ENCODE measurements at places on chromosomes 2 and 18. TPM values are rescaled to one million over a fixed set of nuclear protein-coding genes. Genes with fewer than 3 reads are reported as not detected.

The SERPINB10 gene
- not detected for total RNA-seq

DNA sequence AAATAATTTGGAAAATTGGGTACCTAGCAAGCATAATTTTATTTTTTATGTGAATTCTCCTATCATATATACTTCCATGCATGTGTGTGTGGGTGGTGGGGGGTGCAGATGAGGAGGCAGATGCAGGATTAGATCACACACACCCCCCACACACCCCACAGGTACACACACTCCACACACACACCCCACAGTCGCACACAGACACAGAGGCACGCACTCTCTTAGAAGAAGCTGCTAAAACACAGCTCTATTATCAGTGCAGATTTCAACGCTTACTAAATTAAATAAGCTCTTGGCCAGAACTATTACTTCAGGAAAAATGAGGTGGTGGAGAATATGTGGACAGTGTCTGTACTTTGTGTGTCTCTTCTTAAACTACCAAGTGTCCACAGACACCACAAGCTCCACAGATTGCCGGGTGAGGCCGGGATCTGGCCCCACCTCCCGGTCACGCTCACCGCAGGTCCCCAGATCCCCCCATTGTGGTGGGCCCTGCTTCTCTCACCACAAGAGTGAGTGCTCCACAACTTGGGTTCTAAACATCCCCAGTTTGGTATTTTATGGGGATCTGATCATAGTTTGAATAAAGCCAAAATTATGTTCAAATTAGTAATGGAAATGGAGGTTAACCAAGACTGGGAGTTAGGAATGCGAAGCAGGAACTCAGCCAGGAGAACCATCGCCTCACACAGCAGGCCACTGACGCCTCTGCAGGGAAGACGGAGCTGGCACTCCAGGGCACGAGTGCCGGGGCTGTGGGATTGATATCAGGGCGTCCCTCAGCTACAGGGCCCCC lies 102.1 kb downstream of the PXDN start:
- peaks cover 7% of the 10 kb centered on the region for H3K4me1 ChIP-seq
- H3K27ac ChIP-seq, result peak overlapping the region; percentile 57
- no peaks in the 10 kb centered on the region for H3K27me3 ChIP-seq
- no peak overlapping the region for H3K4me3 ChIP-seq
- DNase-seq, result no peak

- no peaks in the 10 kb centered on the region for H3K27me3 ChIP-seq
- H3K4me3 ChIP-seq, result no peak overlapping the region
- DNase-seq, result no peak
- no peaks in the 10 kb centered on the region for H3K36me3 ChIP-seq
These were observed 66.2 kb downstream of the HNMT start for GRCh38 chr2:138030459-138030858.

The TRIM43 gene
- total RNA-seq, result not detected

DNA sequence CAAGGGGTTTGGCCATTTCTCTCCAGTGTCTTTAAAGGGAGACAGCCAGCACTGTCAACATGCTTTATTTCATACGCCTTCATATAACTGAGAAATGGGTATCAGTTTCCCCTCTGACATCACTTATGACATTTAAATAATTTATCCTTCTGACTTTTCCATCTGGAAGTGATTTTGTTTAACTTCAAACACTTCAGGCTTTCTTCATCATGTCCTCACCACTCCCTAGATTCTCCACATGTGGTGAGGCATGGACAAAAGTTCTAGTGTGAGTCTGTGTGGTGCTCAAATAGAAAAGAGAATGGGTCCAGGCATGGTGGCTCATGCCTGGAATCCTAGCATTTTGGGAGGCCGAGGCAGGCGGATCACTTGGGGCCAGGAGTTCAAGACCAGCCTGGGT lies 158.6 kb downstream of the TXNL1 start:
- no peak overlapping the region for H3K27ac ChIP-seq
- no peak overlapping the region for H3K4me3 ChIP-seq
- no peaks in the 10 kb centered on the region for H3K4me1 ChIP-seq
- H3K36me3 ChIP-seq, result no peaks in the 10 kb centered on the region
- H3K27me3 ChIP-seq, result no peaks in the 10 kb centered on the region

- no peak overlapping the region for H3K27ac ChIP-seq
- no peak for DNase-seq
These were observed 153.5 kb upstream of the SIX2 start for GRCh38 chr2:45162711-45163110.

The ADNP2 gene
- total RNA-seq, result 30.1 TPM

- H3K27ac ChIP-seq, result no peak overlapping the region
- no peaks in the 10 kb centered on the region for H3K36me3 ChIP-seq
- DNase-seq, result no peak
- H3K4me3 ChIP-seq, result no peak overlapping the region
- H3K4me1 ChIP-seq, result peaks cover 16% of the 10 kb centered on the region
- no peaks in the 10 kb centered on the region for H3K27me3 ChIP-seq
These were observed 1005.4 kb upstream of the DDX18 start for GRCh38 chr2:116809109-116809508.

GRCh38 chr2:27640722-27641245 lies 11.9 kb downstream of the GPN1 start:
- H3K27me3 ChIP-seq, result no peaks in the 10 kb centered on the region
- peaks cover 63% of the 10 kb centered on the region for H3K36me3 ChIP-seq
- no peak overlapping the region for H3K4me3 ChIP-seq
- no peak for DNase-seq
- no peak overlapping the region for H3K27ac ChIP-seq

DNA sequence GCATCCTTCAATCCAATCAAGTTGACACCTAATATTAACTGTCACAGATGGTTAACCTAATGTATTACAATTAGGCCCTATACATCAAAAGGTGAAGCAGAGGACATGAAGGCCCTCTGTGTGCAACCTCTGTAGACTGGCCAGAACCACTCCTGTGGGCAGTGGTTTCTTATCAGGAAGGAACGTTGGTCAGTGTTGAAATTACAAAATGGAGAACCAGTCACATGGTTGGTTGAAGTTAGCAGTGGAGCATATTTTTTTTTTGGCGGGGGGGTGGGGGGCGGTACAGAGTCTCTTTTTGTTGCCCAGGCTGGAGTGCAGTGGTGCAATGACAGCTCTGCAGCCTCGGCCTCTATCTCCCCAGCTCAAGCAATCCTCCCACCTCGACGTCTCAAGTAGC lies 19.8 kb downstream of the RNU2-63P start:
- no peak overlapping the region for H3K27ac ChIP-seq
- H3K4me1 ChIP-seq, result no peaks in the 10 kb centered on the region
- no peaks in the 10 kb centered on the region for H3K36me3 ChIP-seq
- DNase-seq, result no peak
- H3K4me3 ChIP-seq, result no peak overlapping the region

The CFAP221 gene
- not detected for total RNA-seq

The SPEG gene
- 95.8 TPM for total RNA-seq

DNA sequence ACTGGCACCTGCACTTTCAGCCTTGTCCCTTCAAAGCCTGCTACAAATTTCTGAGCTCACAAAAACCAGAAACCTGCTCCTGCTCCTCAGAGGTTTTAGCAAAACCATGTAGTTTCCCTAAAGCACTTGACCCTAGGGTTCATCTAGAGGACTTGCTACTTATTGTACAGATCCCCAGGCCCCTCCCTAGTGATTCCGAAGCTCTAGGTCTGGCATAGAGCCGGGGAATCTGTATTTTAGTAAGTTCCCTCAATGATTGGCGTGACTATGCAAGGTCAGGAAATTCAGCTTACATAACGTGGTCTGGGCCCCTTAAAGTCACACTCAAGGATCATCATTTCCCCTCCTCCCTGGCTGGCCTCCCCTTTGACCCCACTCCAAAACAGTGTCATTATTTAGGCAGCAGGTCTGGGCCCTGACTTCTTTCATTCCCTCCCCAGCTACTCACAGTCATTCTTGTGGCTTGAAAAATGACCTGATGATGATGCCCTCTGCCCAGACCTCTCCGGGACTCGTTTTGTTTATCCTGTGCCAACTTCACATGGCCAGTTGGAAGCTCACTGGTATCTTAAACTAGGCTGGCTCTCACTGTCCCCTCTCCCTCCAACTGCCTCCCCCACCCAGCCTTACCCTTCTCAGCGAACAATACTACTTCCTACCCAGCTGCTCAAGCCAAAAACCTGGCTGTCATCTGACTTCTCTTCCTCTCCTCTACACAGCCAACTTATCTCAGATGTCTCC lies 36.0 kb downstream of the WDFY1 start:
- H3K4me3 ChIP-seq, result no peak overlapping the region
- H3K27me3 ChIP-seq, result no peaks in the 10 kb centered on the region

The WDR35 gene
- total RNA-seq, result 0.37 TPM

The POTEJ gene
- not detected for total RNA-seq

The RAPGEF4 gene
- total RNA-seq, result 1.4 TPM

DNA sequence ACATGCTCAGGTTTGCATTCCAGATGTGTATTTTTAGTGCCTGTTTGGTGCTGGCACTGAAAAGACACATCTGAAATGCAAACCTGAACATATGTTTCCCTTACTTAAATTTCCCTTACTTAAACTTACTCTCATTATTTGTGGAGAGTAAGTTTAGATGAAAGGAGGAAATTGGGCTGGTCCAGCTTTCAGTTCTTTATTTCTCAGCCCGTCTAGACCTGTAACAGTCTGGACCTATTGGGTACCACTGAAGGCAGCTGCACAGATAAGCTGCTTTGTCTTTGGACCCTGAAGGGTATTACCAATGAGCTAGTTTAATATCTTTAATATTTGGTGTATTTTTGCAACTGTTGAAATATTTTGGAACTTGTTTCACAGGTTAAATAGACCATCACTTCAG lies 17.0 kb upstream of the DSG3 start:
- H3K4me1 ChIP-seq, result no peaks in the 10 kb centered on the region
- H3K4me3 ChIP-seq, result no peak overlapping the region
- no peaks in the 10 kb centered on the region for H3K27me3 ChIP-seq
- H3K27ac ChIP-seq, result no peak overlapping the region
- DNase-seq, result no peak

DNA sequence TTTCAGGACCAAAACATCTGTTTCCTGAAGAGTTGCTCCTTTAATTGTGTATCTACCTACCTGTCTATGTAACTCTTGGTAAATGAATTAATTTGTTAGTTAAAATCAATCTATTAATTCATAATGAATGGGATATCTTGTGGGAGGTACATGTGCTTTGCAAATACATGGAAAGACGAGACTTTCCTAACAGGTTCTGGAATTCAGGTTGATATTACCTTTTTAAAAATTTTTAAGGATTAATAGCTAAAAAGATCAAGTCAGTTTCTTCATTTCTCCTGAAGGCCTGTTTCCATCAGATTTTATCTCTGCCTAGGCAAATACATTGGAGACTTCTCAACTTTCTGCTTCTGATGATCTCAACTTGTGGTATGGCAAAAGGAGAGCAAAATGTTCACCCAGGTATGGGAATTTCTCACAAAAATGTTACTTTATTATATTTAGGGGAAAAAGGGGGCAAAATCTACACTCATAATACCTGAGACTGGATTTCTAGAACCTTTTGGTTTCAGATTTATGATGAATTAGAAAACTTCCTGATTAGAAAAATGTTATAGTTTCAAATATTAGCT lies 7.4 kb downstream of the TFPI start:
- no peak for DNase-seq
- H3K27me3 ChIP-seq, result no peaks in the 10 kb centered on the region
- no peak overlapping the region for H3K4me3 ChIP-seq
- H3K36me3 ChIP-seq, result no peaks in the 10 kb centered on the region

The CABYR gene
- 1.1 TPM for total RNA-seq

The TSPYL6 gene
- total RNA-seq, result not detected

- no peaks in the 10 kb centered on the region for H3K27me3 ChIP-seq
- no peaks in the 10 kb centered on the region for H3K36me3 ChIP-seq
- DNase-seq, result no peak
- no peaks in the 10 kb centered on the region for H3K4me1 ChIP-seq
- no peak overlapping the region for H3K27ac ChIP-seq
These were observed 20.1 kb downstream of the SH3RF3 start for GRCh38 chr2:109148991-109149645.

The EFHD1 gene
- 1.6 TPM for total RNA-seq

The DCTN1 gene
- total RNA-seq, result 119 TPM

DNA sequence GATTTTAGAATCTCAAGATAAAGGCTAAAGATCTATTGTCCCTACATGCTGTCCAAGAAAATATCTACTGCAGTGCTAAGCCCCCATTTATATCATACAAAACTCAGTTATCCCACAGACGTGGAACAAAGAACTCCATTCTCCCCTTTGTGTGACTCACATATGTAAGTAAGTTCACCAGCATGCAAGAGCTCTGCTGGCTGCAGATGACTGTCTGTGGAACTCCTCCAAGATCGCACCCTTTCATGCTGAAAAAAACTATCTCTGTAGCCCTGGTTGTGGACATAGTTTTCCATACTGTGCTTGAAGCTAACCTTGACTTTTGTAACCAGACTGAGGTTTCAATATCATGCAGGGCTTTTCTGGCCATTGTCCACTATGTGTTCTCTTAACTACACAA lies 207.1 kb downstream of the ZNF521 start:
- no peak for DNase-seq
- no peak overlapping the region for H3K4me3 ChIP-seq
- no peaks in the 10 kb centered on the region for H3K27me3 ChIP-seq
- H3K27ac ChIP-seq, result no peak overlapping the region
- H3K4me1 ChIP-seq, result no peaks in the 10 kb centered on the region

DNA sequence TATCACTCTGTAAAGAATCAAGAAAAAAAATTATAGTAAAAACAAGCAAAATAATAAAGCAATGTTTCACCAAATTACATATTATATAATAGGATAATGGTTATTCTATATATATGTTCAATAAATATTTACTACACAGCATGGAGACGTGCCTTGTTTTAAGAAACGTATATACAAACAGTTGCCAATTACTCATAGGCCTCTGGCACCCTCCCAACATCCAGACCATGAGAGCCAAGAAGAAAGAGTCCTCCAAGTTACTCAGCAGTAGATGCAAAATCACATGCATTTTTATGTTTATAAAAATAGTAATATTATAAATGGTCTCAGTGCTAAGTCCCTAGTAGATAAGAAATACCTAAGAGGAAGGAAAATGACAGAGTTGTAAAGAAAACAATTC lies 64.8 kb downstream of the REV1 start:
- H3K4me3 ChIP-seq, result no peak overlapping the region
- H3K4me1 ChIP-seq, result no peaks in the 10 kb centered on the region

DNA sequence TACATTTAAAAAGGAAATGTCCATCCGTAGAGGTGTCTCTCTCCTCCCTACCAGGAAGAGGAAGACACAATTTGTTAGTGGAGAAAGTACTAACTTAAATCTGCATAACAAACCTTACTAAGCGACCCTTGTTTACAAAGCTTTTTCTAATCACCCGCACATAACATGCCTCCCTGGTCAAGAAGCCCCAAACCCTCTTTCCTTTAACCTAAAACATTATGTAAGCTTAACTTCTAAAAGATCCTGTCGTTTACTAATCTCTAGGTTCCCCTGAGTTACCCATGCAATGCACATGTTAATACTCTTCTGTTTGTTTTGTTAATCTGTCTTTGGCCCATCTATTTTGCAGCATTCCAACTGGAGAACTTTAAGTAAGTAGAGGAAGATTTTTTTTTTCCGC lies 630.3 kb upstream of the NRXN1 start:
- no peaks in the 10 kb centered on the region for H3K27me3 ChIP-seq
- no peaks in the 10 kb centered on the region for H3K36me3 ChIP-seq
- no peaks in the 10 kb centered on the region for H3K4me1 ChIP-seq
- no peak for DNase-seq
- no peak overlapping the region for H3K27ac ChIP-seq

- H3K4me1 ChIP-seq, result peaks cover 6% of the 10 kb centered on the region
- no peak overlapping the region for H3K27ac ChIP-seq
- H3K27me3 ChIP-seq, result no peaks in the 10 kb centered on the region
- H3K36me3 ChIP-seq, result no peaks in the 10 kb centered on the region
- H3K4me3 ChIP-seq, result no peak overlapping the region
These were observed 108.8 kb downstream of the ZFP36L2 start for GRCh38 chr2:43117521-43118143.

GRCh38 chr2:160156665-160157064 lies 43.4 kb downstream of the ITGB6 start:
- no peaks in the 10 kb centered on the region for H3K27me3 ChIP-seq
- DNase-seq, result no peak
- no peaks in the 10 kb centered on the region for H3K4me1 ChIP-seq
- H3K4me3 ChIP-seq, result no peak overlapping the region
- no peaks in the 10 kb centered on the region for H3K36me3 ChIP-seq

The DYSF gene
- total RNA-seq, result 18.7 TPM
